ENCODE measurements at places on chromosomes 7 and 10. TPM values are rescaled to one million over a fixed set of nuclear protein-coding genes. Genes with fewer than 3 reads are reported as not detected.

Gene ACSM6
- 0.35 TPM for polyA plus RNA-seq

Gene STOX1
- polyA plus RNA-seq, result 13.4 TPM

Gene CALML3
- 0.10 TPM for polyA plus RNA-seq

Gene GALNT17
- 3.3 TPM for polyA plus RNA-seq

Gene ZNF12
- 45.5 TPM for polyA plus RNA-seq

Gene GSDME
- 14.7 TPM for polyA plus RNA-seq

Gene CYP3A7
- polyA plus RNA-seq, result 1.1 TPM

Gene DLG5
- 37.7 TPM for polyA plus RNA-seq

Gene BMPER
- polyA plus RNA-seq, result 20.1 TPM

Gene OGDHL
- polyA plus RNA-seq, result 35.0 TPM

Gene ZNF365
- 0.53 TPM for polyA plus RNA-seq

Gene ZYX
- 60.1 TPM for polyA plus RNA-seq

Gene CYP2C19
- polyA plus RNA-seq, result not detected

Gene POLL
- 29.2 TPM for polyA plus RNA-seq

Gene C10orf53
- polyA plus RNA-seq, result not detected

Gene GRM3
- 0.37 TPM for polyA plus RNA-seq

Gene HOXA9
- polyA plus RNA-seq, result 95.9 TPM

Gene OR2A5
- polyA plus RNA-seq, result not detected

Gene WASL
- 81.0 TPM for polyA plus RNA-seq

Gene PNLIPRP3
- not detected for polyA plus RNA-seq

Gene MAGI2
- polyA plus RNA-seq, result 39.1 TPM

Gene NEURL1
- 1.3 TPM for polyA plus RNA-seq

Gene DNAJB6
- polyA plus RNA-seq, result 166 TPM

Gene CRTAC1
- polyA plus RNA-seq, result 22.0 TPM

Gene FAM24A
- not detected for polyA plus RNA-seq

Gene EPHB6
- polyA plus RNA-seq, result 21.0 TPM

Gene RELN
- polyA plus RNA-seq, result 11.2 TPM

Gene GPR85
- polyA plus RNA-seq, result 0.98 TPM

Gene XRCC2
- polyA plus RNA-seq, result 6.2 TPM

Gene DNAH11
- 1.9 TPM for polyA plus RNA-seq

Gene DRGX
- not detected for polyA plus RNA-seq

Gene HOXA13
- not detected for polyA plus RNA-seq

Gene NEUROD6
- polyA plus RNA-seq, result not detected

Gene NME8
- polyA plus RNA-seq, result 0.28 TPM

Gene SPAM1
- not detected for polyA plus RNA-seq

Gene MNX1
- 0.10 TPM for polyA plus RNA-seq

Gene TMEM213
- 44.4 TPM for polyA plus RNA-seq

Gene CFAP69
- 16.9 TPM for polyA plus RNA-seq

Gene SPDYE2B
- 0.76 TPM for polyA plus RNA-seq

Gene AKR1D1
- polyA plus RNA-seq, result 0.07 TPM

Gene MYOF
- 30.5 TPM for polyA plus RNA-seq

Gene CLIP2
- polyA plus RNA-seq, result 24.4 TPM

Gene GARIN1A
- 0.82 TPM for polyA plus RNA-seq

Gene CTTNBP2
- polyA plus RNA-seq, result 28.7 TPM

Gene CHRM2
- 3.2 TPM for polyA plus RNA-seq

Gene SYT15B
- 1.7 TPM for polyA plus RNA-seq

Gene ADAM22
- polyA plus RNA-seq, result 13.0 TPM

Gene FOXI2
- polyA plus RNA-seq, result 1.8 TPM

Gene SLC26A5
- 0.10 TPM for polyA plus RNA-seq

Gene PAX4
- polyA plus RNA-seq, result not detected

Gene ATOH7
- 1.5 TPM for polyA plus RNA-seq
